ENCODE measurements at places on chromosomes 13 and 19. TPM values are rescaled to one million over a fixed set of nuclear protein-coding genes. Genes with fewer than 3 reads are reported as not detected.

MAST1 gene
- 1.9 TPM for total RNA-seq

ZNF556 gene
- not detected for total RNA-seq

PHLDB3 gene
- 114 TPM for total RNA-seq

SERPINE3 gene
- 0.36 TPM for total RNA-seq

ANO8 gene
- total RNA-seq: 51.3 TPM

CYP4F12 gene
- 1.2 TPM for total RNA-seq

CRLF1 gene
- 7.8 TPM for total RNA-seq

ZNF728 gene
- not detected for total RNA-seq

SMIM24 gene
- 7.0 TPM for total RNA-seq

RASGRP4 gene
- total RNA-seq: not detected

COX6B1 gene
- total RNA-seq: 408 TPM

GIPR gene
- total RNA-seq: 9.1 TPM

ZNF121 gene
- total RNA-seq: 60.0 TPM

LYL1 gene
- not detected for total RNA-seq

LTBP4 gene
- total RNA-seq: 145 TPM

LGALS4 gene
- 33.4 TPM for total RNA-seq

KIRREL2 gene
- total RNA-seq: 3.3 TPM

ONECUT3 gene
- 5.9 TPM for total RNA-seq

ZFP14 gene
- 7.6 TPM for total RNA-seq

STOML3 gene
- total RNA-seq: 0.56 TPM

EDDM13 gene
- total RNA-seq: not detected

APOC1 gene
- 145 TPM for total RNA-seq

LCP1 gene
- 157 TPM for total RNA-seq

GZMM gene
- 0.34 TPM for total RNA-seq

RASL11A gene
- 15.9 TPM for total RNA-seq

MBD3L2 gene
- not detected for total RNA-seq

SYCN gene
- not detected for total RNA-seq

IRS2 gene
- total RNA-seq: 30.1 TPM

SYNE4 gene
- 8.7 TPM for total RNA-seq

FSD1 gene
- total RNA-seq: 26.3 TPM

LRRC25 gene
- total RNA-seq: 0.19 TPM

PSG2 gene
- total RNA-seq: not detected

PCDH20 gene
- 7.2 TPM for total RNA-seq

CCNE1 gene
- 13.5 TPM for total RNA-seq

LGALS14 gene
- total RNA-seq: 0.48 TPM

TFPT gene
- 17.0 TPM for total RNA-seq

FLT3LG gene
- total RNA-seq: 2.0 TPM

DBP gene
- total RNA-seq: 24.5 TPM

TMEM205 gene
- 68.3 TPM for total RNA-seq

KIR3DL1 gene
- not detected for total RNA-seq

CD79A gene
- 0.52 TPM for total RNA-seq

LIM2 gene
- total RNA-seq: not detected

ZNF99 gene
- not detected for total RNA-seq

ZNF546 gene
- total RNA-seq: 5.5 TPM

FCER2 gene
- total RNA-seq: not detected

CGB5 gene
- not detected for total RNA-seq

UGGT2 gene
- total RNA-seq: 20.8 TPM

LILRB2 gene
- total RNA-seq: not detected

STXBP2 gene
- 108 TPM for total RNA-seq

TMIGD2 gene
- total RNA-seq: not detected

SHANK1 gene
- 7.8 TPM for total RNA-seq
